Kidney epithelial cell (primary cell): ENCODE measurements at places on chromosomes 5 and 9. TPM values are rescaled to one million over a fixed set of nuclear protein-coding genes. Genes with fewer than 3 reads are reported as not detected.

GRCh38 chr5:59564895-59565294 lies 328.6 kb downstream of the PDE4D start:
- DNase-seq = no peak

DNA sequence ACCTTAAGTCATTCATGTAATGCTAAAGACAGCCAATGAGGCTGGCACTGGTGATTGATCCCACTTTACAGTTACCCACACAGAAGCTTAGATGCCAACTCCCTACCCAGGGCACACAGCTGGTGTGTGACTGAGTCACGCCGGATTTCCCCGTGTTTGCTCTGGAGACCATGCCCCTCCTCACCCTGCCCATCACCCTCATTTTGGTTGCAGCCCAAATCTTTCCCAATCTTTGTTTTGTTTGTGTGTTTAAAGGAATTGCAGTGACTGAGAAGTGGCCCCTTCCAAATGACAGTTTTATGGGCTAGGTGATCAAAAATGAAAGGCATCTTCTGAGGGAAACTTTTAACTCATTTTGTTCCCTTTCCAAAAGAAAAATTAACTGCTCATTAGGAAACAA lies 10.9 kb downstream of the FBXL7 start:
- DNase-seq = no peak

DNA sequence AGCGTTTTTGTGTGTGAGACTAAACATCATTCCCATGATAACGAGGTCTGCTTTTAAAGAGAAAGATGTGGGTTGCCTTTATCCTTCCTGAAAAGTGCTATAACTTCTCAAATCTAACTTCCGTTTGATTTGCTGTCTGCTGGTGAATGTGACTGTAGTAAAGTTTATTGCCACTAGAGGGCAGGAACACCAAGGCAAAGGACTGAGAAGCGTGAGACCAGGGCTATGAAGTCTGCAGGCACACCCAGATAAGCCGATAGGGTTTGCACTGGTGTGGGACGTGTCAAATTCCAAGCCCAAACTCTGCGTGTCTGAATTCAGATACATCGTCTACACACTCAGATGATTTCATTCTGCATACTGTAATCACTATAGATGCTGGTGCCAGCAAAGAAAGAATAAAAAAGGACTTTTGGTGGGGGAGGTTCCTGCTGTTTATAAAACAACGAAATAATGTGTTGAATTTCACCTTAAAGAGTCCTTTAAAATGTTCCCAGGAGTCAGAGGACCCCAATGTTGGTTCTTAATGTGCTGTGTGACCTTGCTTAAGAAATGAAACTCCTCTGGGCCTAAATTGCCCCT lies 87.2 kb downstream of the PTTG1 start:
- no peak for DNase-seq

- peak; percentile 67 for DNase-seq
Observed at GRCh38 chr9:1050125-1050895, at the start of gene DMRT2. TSS of gene DMRT2 (plus strand) at chr9:1050357. CDS start at chr9:1051614, 1,257 bp downstream.

MACIR gene
- total RNA-seq = 8.4 and 9.0 TPM in 2 replicates

HTR4 gene
- not detected in 2 replicates for total RNA-seq

- no peak for DNase-seq
Observed at GRCh38 chr5:132022737-132023136, 11.3 kb upstream of the ACSL6 start.
